NCI-H524 treated with DMSO at 0.1 percent for 48 hours (cell line): ENCODE measurements at places on chromosomes 6 and 20.
A peak's percentile ranks its signal among the peaks of the same experiment; 100 is the strongest.

DNA sequence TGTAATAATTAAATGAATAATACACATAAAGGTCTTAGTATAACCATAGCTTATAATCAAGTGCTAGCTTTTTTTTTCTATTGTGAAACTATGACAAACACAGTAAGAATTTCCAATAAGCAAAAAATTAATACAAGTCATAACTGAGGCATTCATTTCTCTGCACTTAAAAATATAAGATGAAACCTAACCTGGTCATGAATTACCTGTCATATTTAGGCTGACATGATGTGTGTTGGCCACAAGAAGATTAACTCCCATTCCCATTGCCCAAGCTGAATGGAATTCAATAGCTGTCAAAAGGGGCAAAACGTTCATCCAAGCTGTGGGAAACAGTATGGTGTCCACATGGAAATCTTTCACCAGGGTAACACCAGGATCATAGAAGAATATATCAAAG, 5.4 kb downstream of the VNN2 start:
- no peak for DNase-seq

GRCh38 chr6:101777646-101778045, 384.1 kb downstream of the GRIK2 start:
- DNase-seq, result no peak

GRCh38 chr6:151389618-151390275, 1.6 kb downstream of the ZBTB2 start:
- DNase-seq, result peak; percentile 46

DNA sequence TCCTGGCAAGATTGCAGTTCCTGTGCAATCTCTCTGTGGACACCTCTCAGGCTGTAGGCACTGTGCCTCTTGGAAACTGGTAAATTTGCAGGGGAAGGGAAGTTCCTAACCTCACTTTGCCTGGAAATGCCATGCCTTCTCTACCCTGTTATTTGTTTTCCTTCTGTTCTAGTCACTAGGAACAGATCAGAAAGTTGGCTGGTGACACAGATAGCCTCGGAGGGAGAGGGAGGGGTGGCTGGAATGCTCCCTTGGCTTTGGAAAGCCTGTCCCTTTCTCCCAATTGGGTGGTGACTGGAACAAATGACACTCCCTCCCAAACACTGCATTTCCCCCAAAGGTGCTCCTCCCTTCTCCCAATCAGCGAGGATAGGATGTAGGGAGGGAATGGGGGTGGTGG, 131.5 kb upstream of the F13A1 start:
- DNase-seq, result no peak

- no peak for DNase-seq
These were observed at the start of gene CDH22 for GRCh38 chr20:46308258-46309157. Gene CDH22 (minus strand): TSS chr20:46308498. CDS start chr20:46251294, 57,204 bp downstream.

- DNase-seq, result no peak
These were observed 886.6 kb upstream of the ADGRB3 start for GRCh38 chr6:67748521-67748920.

DNA sequence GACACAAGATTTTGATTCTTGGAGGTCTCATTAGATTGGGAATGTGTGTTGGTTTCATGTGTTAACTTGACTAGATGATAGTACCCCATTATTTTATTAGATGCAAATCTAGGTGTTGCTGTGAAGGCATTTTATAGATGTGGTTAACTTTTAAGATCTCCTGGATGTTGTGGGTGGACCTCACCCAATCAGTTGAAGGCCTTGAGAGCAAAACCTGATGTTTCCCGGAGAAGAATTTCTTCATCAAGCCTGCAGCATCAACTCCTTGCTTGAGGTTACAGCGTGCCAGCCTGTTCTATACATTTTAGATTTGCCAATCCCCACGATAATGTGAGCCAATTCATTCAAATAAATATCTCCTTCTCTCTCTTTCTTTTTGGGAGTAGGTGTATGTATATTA, 66.8 kb upstream of the EXOC2 start:
- no peak for DNase-seq

- no peak for DNase-seq
These were observed 94.2 kb upstream of the KCNK16 start for GRCh38 chr6:39416728-39417127.

- DNase-seq, result no peak
These were observed 1.1 kb upstream of the SLC4A11 start for GRCh38 chr20:3239867-3240775.

- DNase-seq, result no peak
These were observed 57.1 kb downstream of the SLC35D3 start for GRCh38 chr6:136979206-136979605.
